SK-N-SH treated with all-trans-retinoic acid at 6 μM for 48 hours (cell line): ENCODE measurements at places on chromosomes 4 and X.

DNA sequence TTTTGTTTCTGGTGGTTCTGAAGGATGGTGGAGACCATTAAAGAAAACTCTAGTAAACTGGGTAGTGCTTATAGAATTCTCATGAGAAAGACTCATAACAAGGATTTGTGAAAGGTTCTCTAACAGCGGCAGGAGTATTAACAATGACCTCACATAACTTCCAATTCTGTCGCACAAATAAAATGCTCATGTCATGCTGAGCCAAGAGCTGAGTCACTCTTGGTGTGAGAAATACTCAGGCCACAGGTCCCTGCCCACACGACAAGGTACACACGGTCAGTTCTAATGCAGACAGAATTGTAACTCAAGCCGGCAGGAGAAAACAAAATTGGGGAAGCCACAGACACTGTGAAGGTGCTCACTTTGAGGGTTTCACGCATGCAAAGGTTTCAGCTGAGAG, 34.4 kb upstream of the C4orf50 start:
- ATAC-seq, result no peak

DNA sequence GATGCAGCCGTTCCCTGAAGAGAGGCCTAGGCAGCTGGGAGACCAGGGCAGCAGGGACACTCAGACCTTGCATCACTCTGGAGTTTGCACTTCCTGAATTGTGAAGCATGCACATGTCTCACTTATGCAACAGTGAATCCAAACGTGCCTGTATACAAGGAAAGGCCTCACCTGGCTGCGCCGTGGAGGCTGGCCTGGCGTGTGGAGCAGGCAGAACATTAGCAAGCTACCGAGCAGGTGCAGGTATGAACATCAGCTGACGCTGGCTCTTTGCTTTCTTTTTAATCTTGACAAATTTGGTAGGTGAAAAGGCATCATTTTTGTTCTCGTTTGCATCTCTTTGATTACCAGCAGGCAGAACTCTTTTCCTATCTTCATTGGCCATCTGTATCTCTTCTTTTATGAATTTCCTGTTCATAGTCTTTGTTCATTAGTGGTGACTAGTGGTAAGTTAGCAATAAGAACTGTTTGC, 37.1 kb upstream of the IRAK1 start:
- ATAC-seq, result no peak

- ATAC-seq, result no peak
Measured at GRCh38 chr4:111696505-111696904, 448.7 kb upstream of the FAM241A start.

- ATAC-seq, result no peak
Measured at GRCh38 chr4:98528882-98529281, 129.5 kb downstream of the TSPAN5 start.

DNA sequence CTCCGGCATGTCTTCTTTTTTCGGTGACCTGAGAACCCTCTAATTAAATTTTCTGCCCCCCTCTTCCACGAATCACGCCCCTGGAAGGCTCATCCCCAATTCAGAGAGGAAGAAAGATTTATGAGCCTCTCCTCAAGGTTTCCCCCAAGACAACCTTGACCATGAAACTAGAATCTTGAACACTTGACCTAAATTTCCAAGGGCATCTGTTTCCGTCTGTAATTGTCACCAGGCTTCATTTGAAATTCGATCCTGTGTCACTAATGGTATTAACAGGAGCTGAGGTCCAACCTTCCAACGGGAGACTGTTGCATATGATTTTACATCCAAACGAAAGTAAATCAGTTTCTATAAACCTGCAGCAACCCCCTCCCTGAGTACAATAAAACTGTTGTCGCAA, 139.9 kb upstream of the ZIC3 start:
- ATAC-seq, result no peak

DNA sequence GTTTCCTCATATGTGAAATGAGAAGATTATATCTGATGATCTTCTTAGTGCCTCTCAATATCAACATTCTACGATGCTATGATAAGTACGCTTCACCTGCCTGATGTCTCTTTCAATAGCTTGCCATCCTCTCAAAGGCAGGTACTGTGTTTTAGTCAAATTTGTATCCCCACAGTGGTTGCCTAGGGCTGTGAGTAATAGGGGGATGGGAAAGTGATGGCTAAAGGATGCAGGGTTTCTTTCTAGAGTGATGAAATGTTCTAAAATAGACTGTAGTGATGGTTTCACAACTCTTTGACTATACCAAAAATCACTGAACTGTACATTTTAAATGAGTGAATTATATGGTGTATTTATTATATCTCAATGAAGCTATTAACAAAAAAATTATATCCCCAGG, 142.8 kb downstream of the HS6ST2 start:
- ATAC-seq, result no peak

DNA sequence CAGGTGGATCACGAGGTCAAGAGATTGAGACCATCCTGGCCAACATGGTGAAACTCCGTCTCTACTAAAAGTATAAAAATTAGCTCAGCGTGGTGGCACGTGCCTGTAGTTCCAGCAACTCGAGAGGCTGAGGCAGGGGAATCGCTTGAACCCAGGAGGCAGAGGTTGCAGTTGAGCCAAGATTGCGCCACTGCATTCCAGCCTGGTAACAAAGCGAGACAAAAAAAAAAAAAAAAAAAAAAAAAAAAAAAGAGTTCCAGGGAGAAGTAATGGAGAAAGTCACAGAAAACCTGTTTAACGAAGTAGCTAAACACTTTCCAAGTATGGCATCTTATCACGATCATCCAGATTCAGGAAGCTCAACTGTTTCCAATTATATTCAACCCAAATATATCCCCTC, 10.9 kb downstream of the KLHL4 start:
- ATAC-seq, result no peak

DNA sequence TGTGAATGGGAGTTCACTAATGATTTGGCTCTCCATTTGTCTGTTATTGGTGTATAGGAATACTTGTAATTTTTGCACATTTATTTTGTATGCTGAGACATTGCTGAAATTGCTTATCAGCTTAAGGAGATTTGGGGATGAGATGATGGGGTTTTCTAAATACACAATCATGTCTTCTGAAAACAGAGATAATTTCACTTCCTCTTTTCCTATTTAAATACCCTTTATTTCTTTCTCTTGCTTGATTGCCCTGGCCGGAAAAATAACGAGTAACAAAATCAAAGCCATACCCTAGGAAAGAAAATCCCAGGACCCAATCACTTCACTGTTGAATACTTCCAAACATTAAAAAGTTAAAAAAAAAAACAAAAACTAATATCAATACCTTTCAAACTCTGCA, 67.7 kb upstream of the UGT2B4 start:
- ATAC-seq, result no peak
